ENCODE measurements at places on chromosomes 5 and 9. TPM values are rescaled to one million over a fixed set of nuclear protein-coding genes. Genes with fewer than 3 reads are reported as not detected.

Gene PIP5KL1
- total RNA-seq, result 1.6 TPM

Gene TMC1
- total RNA-seq, result 0.03 TPM

Gene PCDHA1
- total RNA-seq, result 0.29 TPM

Gene CYLC2
- not detected for total RNA-seq

Gene PLPPR1
- not detected for total RNA-seq

Gene C5orf52
- not detected for total RNA-seq

Gene ANXA1
- total RNA-seq, result 1,032 TPM

Gene MAMDC4
- 2.6 TPM for total RNA-seq

Gene EPB41L4A
- total RNA-seq, result 2.5 TPM

Gene SMIM23
- not detected for total RNA-seq
